ENCODE measurements at places on chromosomes 4 and X.

DNA sequence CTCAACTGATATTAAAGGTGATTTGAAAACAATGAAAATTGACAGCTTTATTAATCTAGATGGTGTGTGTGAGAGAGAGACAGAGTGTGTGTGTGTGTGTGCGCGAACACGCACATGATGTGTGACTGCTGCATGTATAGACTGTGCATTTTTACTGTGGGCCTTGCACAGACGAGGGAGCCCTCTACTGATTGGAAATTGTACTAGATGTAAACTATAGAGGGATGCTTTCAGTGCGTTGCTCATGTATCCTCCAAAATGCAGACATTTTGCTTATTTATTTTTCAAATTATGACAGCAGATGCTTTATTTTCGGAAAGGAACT, 168.4 kb upstream of the GK2 start:
- no peaks in the 10 kb centered on the region for H3K27me3 ChIP-seq
- H3K27ac ChIP-seq, result no peak overlapping the region
- DNase-seq, result no peak
- no peak overlapping the region for H3K4me3 ChIP-seq

DNA sequence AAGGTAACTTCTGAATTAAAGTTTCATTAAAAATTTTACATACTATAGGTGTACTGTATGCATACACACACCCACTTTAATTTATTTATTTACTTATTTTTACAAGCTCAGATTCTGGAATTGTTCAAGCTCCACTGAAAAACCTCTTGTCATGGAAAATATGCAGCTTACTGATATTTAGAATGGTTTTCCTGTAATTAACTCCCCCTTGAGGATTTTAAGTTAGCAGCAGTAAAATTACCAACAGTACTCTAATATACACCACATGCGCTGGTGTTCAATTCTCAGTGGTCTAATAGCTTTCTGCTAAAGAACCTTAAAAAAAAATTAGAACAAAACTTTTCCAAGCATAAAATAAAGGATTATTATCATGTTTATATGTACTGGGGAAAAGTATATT, 12.0 kb downstream of the MAB21L2 start:
- DNase-seq, result no peak
- H3K4me3 ChIP-seq, result no peak overlapping the region
- no peaks in the 10 kb centered on the region for H3K4me1 ChIP-seq

GRCh38 chr4:22986262-22986661, 293.5 kb downstream of the GBA3 start:
- no peak overlapping the region for H3K27ac ChIP-seq
- H3K36me3 ChIP-seq, result no peaks in the 10 kb centered on the region
- no peaks in the 10 kb centered on the region for H3K4me1 ChIP-seq
- no peaks in the 10 kb centered on the region for H3K27me3 ChIP-seq
- no peak for DNase-seq
- no peak overlapping the region for H3K4me3 ChIP-seq

DNA sequence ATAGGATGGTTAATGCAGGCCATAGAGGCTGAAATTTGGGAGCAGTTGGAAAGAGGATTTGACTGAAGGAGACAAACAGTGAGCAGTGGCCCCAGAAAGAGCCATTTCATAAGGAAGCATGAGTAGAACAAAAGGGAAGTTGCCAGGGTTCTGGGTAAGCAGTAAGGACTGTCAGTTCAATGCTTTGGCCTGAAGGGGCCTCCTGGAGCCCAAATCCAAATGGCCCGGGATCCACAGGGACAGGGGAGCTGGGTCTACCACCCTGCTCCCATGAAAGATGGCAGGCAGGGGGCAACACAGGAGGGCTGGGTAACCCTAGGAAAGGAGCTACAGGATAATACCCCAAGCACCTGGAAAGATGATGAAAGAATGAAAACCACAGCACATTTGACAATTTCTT, 4.1 kb upstream of the INTS6L start:
- H3K36me3 ChIP-seq, result no peaks in the 10 kb centered on the region
- H3K27ac ChIP-seq, result no peak overlapping the region
- no peaks in the 10 kb centered on the region for H3K4me1 ChIP-seq

- no peaks in the 10 kb centered on the region for H3K36me3 ChIP-seq
- no peak for DNase-seq
- H3K27ac ChIP-seq, result no peak overlapping the region
- H3K4me1 ChIP-seq, result no peaks in the 10 kb centered on the region
- H3K27me3 ChIP-seq, result no peaks in the 10 kb centered on the region
- no peak overlapping the region for H3K4me3 ChIP-seq
Measured at GRCh38 chr4:69936566-69936965, 5.7 kb downstream of the CSN1S1 start.

- H3K27me3 ChIP-seq, result no peaks in the 10 kb centered on the region
- no peak for DNase-seq
- no peaks in the 10 kb centered on the region for H3K4me1 ChIP-seq
Measured at GRCh38 chr4:165095291-165095690, 17.4 kb downstream of the TMEM192 start.

DNA sequence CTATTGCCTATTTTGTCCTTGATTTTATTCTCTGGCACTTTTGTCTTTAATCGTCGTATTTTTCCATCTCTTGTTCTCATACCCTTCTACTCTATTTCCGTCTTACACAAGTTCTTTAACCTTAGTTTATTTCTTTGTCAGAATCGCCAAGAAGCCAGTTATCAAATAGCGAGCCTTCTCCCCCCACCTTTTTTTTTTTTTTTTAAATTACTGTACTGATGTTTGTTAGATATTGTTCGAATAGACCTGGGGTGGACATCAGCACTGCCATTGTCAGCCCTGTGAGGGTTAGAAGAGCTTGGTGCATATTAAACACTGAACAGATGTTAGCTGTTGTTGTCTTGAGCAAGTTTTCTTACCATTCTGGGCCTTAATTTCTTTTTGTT, 1.2 kb downstream of the SPCS3 start:
- no peak for DNase-seq
- no peaks in the 10 kb centered on the region for H3K27me3 ChIP-seq
- H3K36me3 ChIP-seq, result no peaks in the 10 kb centered on the region
- peaks cover 3% of the 10 kb centered on the region for H3K4me1 ChIP-seq
- peak overlapping the region; percentile 76 for H3K4me3 ChIP-seq

- H3K27ac ChIP-seq, result peak overlapping the region; percentile 44
- peak; percentile 64 for DNase-seq
- H3K4me1 ChIP-seq, result peaks cover 4% of the 10 kb centered on the region
Measured at GRCh38 chr4:40316782-40317635, 18.1 kb upstream of the CHRNA9 start.

DNA sequence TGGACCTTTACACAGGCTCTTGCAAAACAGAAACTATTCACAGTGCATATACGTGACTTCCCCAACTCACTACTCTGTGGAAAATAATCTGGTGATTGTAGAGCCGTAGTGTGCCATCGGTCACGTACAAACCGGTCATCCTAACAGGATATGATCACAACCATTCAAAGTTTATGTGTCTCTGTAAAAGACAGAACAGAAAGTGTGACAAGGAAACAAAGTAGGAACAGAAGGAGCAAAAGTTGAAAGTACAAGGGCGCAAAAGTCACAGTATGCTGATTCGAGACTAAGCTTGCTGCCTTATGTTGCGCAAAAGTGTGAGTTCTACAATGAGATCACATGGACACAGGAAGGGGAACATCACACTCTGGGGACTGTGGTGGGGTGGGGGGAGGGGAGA, 18.6 kb downstream of the MEPE start:
- no peak for DNase-seq
- no peak overlapping the region for H3K27ac ChIP-seq
- no peak overlapping the region for H3K4me3 ChIP-seq
- H3K27me3 ChIP-seq, result no peaks in the 10 kb centered on the region
- no peaks in the 10 kb centered on the region for H3K4me1 ChIP-seq

DNA sequence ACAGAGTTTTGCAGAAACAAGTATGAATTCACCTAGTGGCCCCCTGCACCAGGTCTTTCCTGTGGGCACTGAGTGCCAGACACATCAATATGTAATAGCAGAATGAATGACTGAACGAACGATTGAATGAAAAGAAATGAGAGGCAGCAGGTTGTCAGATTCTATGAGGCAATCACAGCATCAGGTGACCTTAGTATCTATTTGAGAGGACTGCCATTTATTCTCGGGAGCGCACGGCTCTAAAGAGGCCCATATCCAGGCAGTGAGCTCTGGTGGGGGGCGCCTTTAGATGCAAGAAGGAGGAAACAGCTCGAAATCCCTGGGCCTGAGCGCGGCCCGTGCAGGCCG, 528 bp upstream of the SLC25A4 start:
- peak overlapping the region; percentile 68 for H3K4me3 ChIP-seq
- no peaks in the 10 kb centered on the region for H3K4me1 ChIP-seq
- no peaks in the 10 kb centered on the region for H3K27me3 ChIP-seq
- no peak for DNase-seq
- H3K27ac ChIP-seq, result peak overlapping the region; percentile 76

Measured in colonic mucosa (tissue), 4 donors.